ENCODE measurements at places on chromosomes 3 and 15.
A peak's percentile ranks its signal among the peaks of the same experiment; 100 is the strongest.

DNA sequence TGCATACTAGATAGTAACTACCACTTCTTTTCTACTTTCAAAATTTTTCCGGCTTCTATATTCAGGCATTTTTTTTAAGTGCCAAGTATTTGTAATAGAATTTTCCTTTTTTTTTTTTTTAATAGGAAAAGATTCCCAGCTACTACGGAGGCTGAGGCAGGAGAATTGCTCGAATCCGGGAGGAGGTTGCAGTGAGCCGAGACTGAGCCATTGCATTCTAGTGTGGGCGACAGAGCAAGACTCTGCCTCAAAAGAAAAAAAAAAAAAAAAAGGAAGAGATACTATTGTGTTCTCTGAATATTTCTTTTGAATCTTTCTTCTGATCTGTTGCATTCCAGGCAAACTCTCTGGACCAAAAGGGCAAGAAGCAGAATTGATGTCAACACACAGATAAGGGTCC, 557.3 kb downstream of the FGF12 start:
- no peak for DNase-seq

- no peak for DNase-seq
Observed at GRCh38 chr15:60392986-60393790, 4.6 kb downstream of the ANXA2 start.

DNA sequence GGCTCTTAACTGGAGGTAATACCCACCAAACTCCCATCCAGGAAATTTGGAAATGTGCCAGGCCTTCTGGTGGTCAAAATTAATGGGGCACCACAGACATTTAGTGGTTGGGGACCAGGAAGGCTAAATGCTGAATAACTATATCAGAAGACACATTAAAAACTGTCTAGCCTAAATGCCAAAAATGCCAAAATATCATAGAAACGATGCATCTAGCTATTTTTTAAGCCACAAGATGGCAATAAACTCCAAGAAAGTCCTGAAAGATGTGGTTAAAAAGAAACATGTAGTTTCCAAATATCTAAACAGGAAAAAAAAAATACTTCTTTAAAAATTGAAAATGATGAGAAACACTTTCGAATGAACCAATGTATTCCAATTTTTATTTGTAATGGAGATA, 19.9 kb downstream of the CCDC14 start:
- no peak for DNase-seq

GRCh38 chr3:59644479-59645402, 594.9 kb upstream of the CFAP20DC start:
- DNase-seq: no peak

- DNase-seq: no peak
Observed at GRCh38 chr3:170049146-170050000, 11.6 kb downstream of the GPR160 start.

GRCh38 chr3:70728311-70728710, 415.9 kb upstream of the MDFIC2 start:
- no peak for DNase-seq

DNA sequence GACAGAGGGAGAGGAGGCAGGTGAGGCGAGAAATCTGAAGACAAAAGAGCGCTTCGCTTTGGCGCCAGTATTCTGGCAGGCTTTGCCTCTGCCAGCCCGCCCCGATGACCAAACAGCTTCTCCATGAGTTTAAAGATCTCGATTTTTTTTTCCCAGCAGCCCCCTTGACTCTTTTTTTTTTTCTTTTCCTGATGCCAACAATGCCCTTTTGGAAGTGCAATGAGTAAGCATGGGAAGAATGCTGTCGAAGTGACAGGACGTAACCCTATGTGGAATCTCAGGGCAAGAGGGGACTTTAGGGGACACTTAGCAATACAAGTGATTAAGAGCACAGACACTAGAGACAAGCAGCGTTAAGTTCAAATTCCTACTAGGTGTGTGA, 211.7 kb downstream of the FGF12 start:
- peak; percentile 6 for DNase-seq

- DNase-seq: no peak
Observed at GRCh38 chr3:20700714-20701113, 514.7 kb upstream of the SGO1 start.

DNA sequence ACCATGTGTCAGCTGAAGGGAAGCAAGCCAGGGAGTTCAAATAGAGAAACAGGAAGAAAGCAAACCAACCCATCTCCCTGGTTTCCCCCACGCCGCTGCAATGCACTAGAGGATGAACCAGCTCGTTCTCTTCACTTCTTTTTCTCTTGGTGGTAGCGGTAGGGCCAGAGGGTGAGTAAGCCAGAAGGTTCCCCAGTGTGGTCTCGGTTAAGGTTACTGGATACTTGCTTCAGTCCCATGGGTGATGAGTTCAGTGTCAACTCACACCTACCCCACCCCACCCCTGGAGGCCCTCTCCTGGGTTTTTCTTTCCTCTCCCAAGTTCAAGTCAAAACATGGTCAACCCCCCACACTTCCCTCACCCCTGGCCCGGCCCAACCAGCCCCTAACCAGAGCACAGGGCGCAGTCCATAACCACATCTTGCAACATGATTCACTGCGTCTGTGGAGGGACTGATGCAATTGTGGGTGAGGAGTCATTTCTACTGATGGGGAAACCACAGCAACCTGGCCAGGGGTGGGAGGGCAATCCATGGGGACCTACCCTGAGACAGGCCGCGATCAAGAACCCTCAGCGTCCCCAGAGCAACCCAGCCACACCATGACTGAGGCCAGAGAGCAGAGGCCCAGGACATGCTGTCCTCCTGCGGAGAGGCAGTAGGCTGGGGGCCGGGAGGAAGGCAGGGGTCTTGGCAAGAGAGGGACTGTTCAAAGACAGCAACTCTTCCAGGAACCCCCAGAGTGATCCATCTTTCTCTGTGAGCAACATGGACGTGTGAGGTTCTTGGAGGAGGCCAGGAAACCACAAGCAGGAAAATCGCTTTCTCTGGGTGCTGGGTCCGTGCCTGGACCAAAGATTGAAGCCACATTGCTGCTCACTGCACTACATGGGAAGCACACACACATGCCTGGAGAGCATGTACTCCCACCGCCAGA, 276.6 kb downstream of the UACA start:
- no peak for DNase-seq

- DNase-seq: no peak
Observed at GRCh38 chr15:42071717-42072116, 22.6 kb downstream of the PLA2G4D start.

- peak; percentile 52 for DNase-seq
Observed at GRCh38 chr3:138941259-138941885, 5.6 kb downstream of the FOXL2 start.

- DNase-seq: no peak
Observed at GRCh38 chr3:170485696-170486095, 67.0 kb downstream of the CLDN11 start.

GRCh38 chr3:45597171-45597570, 2.6 kb downstream of the LIMD1 start:
- no peak for DNase-seq

GRCh38 chr15:81292523-81293001, 31.4 kb downstream of the STARD5 start:
- DNase-seq: no peak

- DNase-seq: no peak
Observed at GRCh38 chr3:180252683-180253082, 215.9 kb upstream of the PEX5L start.

DNA sequence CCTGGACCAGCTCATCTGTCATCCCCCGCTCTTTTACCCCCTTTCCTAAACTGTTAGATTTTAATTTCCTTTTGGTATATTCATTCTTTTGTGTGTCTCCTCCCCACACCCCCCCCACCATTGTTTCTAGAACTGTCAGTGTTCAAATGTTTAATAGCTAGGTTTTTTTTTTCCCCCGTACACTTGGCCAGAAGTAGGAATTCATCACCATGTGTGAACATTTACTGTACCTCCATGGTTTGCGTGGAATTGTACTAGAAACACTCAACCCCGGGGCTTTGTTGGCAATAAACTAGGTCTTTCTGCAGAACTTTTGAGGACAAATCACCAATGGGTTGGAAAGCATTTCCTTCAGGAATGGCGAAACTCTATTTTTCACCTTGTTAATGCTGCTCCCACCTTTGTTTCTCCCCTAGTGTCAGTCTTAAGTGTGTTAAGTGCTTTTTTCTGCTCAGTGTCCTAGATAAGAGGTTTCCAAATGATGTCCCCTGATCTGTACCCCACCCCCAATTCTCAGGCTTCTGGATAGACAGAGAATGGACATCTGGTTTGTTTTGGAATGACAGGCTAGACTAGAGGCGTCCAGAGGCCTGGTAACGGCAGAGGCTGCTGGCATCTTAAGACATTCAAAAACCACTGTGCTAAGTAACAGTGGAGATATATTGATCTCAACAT, 76.8 kb downstream of the SMAD3 start:
- no peak for DNase-seq

GRCh38 chr3:157956176-157956575, 150.0 kb downstream of the SHOX2 start:
- DNase-seq: no peak

DNA sequence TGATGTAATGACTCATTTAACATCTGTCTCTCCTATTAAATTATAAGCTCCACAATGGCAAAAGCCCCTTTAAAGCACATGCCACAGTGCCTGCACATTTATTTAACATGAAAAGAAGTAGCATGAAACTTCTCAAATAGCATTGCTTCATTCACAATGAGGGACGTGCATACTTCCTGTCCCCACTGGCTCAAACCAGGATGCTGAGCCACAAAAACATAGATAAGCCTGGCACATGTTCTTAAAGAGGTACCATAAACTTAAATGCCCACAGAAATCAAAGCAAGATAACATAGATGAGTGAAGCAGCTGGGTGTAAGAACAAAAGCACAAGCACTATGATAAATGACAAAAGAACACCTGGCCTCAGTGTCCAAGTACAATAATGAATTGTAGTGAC, 3.8 kb downstream of the TP53BP1 start:
- DNase-seq: no peak

GRCh38 chr15:59569477-59569876, 42.1 kb upstream of the GCNT3 start:
- no peak for DNase-seq

DNA sequence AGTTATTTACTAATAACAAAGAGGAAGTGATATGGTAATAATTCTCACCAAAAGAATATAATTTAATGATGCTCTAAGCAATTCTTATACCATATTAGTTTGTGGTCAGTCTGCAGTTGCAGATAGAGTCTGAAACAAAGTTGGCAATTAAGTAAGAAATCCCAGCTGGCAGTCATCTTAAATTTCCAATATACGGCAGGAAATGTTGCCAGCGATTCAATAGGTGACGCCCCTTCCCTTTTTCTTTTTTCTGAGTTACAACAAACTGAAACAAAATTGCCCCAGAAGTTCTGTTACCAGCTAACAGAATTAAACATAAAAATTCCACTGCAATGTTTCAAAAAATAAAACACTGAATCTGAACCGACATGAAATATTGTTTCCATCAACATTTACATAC, 26.7 kb downstream of the LRRFIP2 start:
- no peak for DNase-seq

DNA sequence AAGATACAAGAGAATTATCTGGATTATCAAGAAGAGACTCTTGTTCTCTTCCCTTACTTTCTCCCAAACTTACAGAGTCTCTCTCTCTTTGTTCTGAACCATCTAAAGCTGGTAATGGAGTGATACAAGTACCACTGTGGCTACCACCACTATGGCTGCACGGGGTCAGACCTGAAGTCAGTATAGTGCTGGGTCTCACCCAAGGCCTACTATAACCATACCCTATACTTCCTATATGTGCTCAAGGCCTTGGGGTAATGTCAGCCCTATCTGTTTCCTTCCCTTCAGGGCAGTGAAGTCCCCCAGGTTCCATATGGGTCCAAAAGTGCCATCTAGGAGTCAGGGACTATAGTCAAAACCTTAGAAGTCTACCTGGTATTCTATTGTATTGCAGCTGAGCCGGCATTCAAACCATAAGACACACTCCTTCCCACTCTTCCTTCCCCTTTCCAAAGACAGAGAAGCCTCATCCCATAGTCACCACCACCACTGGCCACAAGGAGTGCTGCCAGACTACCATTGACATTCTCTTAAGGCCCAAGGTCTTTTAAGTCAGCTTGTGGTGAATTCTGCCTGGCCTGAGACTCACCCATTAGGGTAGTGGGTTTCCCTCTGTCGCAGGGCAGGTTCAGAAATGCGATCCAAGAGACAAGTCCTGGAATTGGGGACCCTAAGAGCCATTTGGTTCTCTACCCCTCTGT, 615.0 kb upstream of the NECTIN3 start:
- DNase-seq: no peak

GRCh38 chr3:53464424-53464823, 30.0 kb upstream of the CACNA1D start:
- peak; percentile 17 for DNase-seq

DNA sequence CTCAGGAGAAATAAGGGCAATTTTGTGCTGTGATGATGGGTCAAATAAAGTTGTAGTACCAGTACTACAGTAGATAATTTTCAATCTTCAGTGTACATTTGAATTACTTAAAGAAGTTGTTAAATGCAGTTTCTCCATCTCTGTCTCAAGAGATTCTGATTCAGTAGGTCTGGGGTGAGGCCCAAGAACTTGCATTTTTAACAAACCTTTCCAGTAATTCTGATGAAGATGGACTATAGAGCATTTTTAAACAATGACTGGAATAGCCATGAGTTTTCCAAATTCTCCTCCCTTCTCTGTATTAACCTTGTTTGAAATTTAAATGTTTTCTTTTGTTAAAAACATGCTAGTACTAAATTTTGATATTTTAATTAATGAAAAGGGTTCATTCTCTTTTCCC, 127.0 kb upstream of the CD96 start:
- no peak for DNase-seq

DNA sequence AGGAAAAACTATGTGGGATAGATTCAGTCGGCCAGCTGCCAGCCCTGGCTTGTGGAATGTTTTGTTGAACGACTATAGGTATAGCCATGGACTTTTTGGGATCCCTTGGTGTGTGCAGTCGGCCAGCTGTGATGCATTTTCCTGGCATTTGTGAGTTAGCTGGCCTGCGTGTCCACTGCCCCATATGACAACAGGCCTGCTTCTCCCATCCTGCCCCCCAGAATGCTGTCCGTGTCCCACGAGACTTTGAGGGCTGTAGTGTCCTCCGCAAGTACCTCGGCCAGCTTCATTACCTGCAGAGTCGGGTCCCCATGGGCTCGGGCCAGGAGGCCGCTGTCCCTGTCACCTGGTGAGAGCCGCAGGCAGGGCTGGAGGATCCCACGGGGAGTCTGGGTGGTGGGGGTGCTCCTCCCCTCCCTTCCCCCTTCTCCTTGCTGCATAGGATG, 23.6 kb downstream of the PTPN23 start:
- DNase-seq: no peak

DNA sequence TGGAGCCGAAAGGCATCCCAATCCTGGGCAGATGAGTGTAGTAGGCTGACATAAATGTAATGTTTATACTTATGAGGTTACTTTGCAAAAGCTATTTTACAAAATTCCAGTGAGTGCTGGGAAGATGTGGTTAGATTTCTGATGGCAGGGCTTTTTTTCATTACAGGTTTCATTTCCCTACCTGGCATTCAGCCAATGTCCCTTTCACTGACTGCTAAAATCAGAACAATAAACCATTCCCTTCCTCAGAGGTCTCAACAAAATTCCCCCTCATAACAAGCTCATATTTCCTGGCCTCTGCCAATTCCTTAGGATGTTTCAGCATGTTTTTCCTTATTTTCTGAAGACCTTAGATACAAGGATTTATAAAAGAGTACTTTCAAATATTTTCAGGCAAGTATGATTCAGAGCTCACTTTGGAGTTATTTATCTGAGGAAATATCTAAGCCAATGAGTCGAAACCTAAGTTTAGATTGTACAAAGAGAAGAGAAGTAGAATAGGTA, 40.9 kb upstream of the CCDC80 start:
- DNase-seq: no peak

Data from iPS-NIHi11 (cell line).